ENCODE measurements at places on chromosomes 12 and 14.
A peak's percentile ranks its signal among the peaks of the same experiment; 100 is the strongest.

- no peak for DNase-seq
Observed at GRCh38 chr14:79018836-79019235, 848.7 kb downstream of the NRXN3 start.

DNA sequence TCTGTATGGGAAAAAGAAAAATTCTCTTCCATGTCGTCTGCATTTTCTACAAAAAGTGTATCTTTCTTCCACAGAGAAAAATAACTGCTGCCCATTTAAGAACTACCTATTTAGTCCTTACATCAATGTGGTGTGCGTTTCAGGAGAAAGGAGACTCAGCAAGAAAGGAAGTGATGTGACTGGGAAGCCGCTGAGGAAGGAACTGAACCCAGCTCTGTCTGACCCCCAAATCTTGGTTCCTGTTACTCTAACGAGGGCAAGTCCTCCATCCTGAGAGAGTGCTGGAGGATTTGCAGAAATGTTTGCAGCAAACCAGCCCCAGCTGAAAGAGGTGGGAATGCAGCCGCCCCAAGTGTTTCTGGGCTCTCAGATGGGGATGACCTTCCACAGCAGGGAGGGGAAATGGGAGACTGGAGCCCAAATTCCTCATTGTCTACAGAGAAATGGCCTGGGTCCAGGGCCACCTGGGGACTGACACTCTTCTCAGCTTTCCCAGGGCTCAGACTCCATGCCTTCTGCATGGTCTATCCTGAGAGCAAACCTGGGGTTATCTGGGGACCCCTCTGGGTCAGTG lies 6.7 kb upstream of the MLEC start:
- DNase-seq = no peak

- DNase-seq = no peak
Observed at GRCh38 chr14:59634617-59635016, 58.0 kb upstream of the CCDC175 start.

DNA sequence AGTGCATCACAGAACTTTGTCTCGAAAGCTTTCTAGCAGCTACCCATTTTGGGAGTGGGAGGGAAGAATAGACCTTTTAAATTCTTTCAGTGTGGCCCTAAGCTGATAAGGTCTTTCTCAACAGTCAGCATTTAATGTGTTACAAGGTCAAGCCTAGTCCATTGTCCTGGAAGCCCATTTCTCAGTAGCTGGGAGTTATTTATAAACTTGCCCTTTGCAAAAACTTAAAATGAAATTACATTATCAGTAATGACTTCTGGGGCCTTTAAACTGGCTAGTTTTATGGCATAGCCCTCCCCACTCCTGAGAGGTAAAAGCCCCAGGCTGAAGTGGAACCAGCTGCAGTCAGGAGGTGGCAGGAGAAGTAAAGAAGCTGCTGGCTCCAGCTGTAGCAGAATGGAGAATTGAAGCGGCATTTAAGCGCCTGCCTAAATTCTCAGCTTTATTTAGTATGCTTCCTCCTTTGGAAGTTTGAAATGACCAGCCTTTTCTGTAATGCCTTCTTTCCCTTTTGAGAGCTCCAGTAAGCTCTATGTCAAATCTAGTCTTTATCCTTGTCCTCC lies 12.4 kb downstream of the COPZ1 start:
- DNase-seq = peak; percentile 32

DNA sequence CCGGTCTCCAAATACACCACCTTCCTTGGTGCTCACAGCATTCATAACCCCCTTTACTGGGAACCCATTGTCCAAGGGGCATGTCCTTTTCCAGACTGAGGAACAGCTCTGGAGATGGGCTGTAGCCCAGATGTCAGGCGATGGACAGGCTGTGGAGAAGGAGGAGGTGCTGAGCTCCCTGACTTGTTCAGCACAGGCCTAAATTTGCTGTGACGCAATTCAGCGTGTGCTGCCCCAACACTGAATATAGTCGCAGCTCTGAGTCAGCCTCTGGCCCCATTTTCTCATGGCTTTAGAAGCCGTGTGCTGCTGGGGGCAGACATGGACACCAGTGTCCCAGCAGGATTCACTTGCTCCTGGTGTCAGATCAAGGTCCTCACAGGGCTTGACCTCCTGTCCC lies 269.1 kb downstream of the EMP1 start:
- no peak for DNase-seq

- DNase-seq = no peak
Observed at GRCh38 chr14:61489512-61489911, 168.1 kb downstream of the PRKCH start.

All from inflammatory macrophage treated with lipopolysaccharide for 1 hour (primary cell).